ENCODE measurements at places on chromosomes 5 and 9.

GRCh38 chr5:81782811-81783210 lies 31.9 kb upstream of the SSBP2 start:
- no peak for DNase-seq

GRCh38 chr5:156120777-156121176 lies 206.2 kb upstream of the SGCD start:
- DNase-seq, result no peak

GRCh38 chr5:6194906-6195612 lies 183.3 kb downstream of the MED10 start:
- DNase-seq, result no peak

GRCh38 chr5:112628214-112628980 lies 109.3 kb upstream of the APC start:
- no peak for DNase-seq

DNA sequence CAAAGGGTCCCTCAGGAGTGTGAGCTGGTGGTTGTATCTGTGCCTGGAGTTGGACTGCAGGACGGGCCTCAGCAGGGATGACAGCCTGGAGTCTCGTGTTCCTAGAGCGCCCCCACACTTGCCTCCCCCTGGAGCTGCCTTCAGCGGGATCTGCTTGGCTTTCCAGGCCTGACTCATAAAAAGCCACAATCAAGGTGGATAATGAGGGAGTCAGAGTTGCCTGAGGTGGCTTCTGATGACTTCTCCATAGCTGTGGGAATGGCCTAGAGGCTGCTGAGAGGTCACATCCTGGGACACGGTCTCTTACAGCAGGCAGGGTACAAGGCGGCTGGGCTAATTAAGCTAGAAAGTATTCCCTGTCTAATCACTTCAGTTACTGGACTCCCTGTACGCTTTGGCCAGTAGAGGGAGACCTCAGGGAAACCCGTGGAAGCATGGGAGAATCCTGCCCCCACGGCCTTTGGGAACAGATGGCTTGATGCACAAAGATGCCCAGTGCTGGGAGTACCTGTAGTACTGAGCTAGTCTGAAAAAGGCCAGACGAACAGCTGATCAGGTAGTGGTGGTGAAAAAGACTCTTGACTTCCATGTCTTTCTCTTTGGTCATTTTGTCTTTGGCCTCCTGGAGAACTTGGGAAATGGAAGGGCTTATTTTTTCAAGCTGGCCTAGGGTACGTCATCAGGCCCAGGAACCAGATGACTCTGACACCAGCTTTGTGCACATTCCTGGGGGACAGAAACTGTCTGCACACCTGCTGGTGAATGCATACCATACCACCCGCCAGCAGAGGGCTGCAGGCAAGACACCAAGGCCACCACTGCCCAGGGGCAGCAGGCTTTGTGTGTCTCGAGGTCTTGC lies 16.1 kb upstream of the FRRS1L start:
- DNase-seq, result no peak

DNA sequence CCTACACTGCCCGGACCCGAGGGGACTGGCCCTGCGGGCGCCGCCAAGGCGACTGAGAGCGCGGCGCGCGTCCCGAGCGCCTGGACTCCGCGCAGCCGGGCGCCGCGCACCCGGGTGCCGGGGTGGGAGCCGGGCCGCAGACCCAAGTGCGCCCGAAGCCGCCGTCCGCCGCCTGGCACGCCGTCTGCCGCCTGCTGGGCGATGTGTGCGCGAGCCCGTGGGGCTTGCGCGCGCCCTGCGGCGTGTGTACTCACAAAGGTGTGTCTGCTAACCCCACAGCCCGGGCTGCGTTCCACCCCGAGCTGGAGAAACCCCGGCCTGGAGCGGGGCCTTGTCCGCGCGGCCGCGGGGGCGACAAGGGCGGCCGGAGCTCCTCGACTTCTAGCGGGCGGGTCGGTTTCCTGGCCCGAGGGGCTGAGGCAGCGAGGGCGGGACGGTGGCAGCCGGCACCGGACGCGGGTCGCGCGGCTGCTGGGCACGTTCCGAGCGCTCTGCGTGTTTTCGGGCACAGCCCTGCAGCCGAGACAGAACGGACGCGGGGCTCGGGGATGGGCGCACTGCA lies 1.1 kb upstream of the ZSWIM6 start:
- peak; percentile 69 for DNase-seq

- DNase-seq, result no peak
Measured at GRCh38 chr9:3571500-3571899, 45.7 kb upstream of the RFX3 start.

- no peak for DNase-seq
Measured at GRCh38 chr9:92381775-92382174, 22.6 kb downstream of the OGN start.

- DNase-seq, result no peak
Measured at GRCh38 chr5:167886196-167886595, 405.2 kb upstream of the WWC1 start.

GRCh38 chr9:83012168-83012921 lies 50.6 kb downstream of the RASEF start:
- no peak for DNase-seq

- DNase-seq, result no peak
Measured at GRCh38 chr5:7537573-7537972, 141.6 kb downstream of the ADCY2 start.

DNA sequence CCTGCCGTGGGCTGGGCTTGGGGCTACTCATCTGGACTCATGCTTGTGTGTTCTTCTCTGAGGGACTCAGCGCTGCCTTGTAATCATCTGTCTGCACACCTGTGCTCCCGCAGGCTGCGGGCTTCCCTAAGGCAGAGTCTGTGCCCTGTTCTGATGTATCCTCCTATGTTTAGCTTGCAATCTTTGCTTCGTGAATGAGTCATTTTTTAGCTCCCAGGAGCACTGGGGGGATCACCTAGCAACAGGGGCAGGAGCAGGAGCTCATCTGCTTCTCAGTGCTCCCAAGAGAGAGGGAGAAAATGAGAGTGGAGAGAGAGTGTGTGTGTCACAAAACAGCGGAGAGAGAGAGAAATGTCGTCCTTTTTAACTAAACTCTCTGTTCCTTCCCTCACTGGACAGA lies 202.4 kb upstream of the ZNF618 start:
- DNase-seq, result no peak

- no peak for DNase-seq
Measured at GRCh38 chr5:158886086-158886485, 213.6 kb downstream of the EBF1 start.

DNA sequence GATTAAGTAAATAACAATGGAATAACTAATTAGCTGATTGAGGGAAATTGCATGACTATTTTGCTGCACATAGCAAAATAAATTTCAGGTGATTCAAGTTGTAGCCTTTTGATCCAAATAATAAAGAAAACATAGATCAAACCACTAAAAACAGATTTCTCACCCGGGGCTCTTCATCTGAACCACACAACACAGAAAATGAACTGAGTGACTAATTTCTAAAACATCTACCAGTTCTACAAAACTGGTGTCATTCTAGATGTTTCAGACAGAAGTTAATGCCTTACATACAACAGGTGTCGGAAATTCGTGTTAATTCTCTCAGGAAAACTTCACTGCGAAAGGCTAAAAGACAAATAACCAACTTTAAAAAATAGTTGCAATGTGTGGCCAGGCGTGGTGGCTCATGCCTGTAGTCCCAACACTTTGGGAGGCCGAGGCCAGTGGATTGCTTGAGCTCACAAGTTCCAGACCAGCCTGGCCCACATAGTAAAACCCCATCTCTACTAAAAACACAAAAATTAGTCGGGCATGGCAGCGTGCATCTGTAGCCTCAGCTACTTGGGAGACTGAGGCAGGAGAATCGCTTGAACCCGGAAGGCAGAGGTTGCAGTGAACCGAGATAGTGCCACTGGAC lies 6.9 kb downstream of the PROP1 start:
- no peak for DNase-seq

- no peak for DNase-seq
Measured at GRCh38 chr9:126822873-126823272, 18.0 kb downstream of the ZBTB43 start.

- no peak for DNase-seq
Measured at GRCh38 chr5:117380316-117380715, 805.7 kb upstream of the SEMA6A start.

GRCh38 chr5:43036856-43037635 lies 3.1 kb downstream of the ANXA2R start:
- DNase-seq, result no peak

- DNase-seq, result no peak
Measured at GRCh38 chr5:1526190-1526631, 2.5 kb upstream of the LPCAT1 start.

DNA sequence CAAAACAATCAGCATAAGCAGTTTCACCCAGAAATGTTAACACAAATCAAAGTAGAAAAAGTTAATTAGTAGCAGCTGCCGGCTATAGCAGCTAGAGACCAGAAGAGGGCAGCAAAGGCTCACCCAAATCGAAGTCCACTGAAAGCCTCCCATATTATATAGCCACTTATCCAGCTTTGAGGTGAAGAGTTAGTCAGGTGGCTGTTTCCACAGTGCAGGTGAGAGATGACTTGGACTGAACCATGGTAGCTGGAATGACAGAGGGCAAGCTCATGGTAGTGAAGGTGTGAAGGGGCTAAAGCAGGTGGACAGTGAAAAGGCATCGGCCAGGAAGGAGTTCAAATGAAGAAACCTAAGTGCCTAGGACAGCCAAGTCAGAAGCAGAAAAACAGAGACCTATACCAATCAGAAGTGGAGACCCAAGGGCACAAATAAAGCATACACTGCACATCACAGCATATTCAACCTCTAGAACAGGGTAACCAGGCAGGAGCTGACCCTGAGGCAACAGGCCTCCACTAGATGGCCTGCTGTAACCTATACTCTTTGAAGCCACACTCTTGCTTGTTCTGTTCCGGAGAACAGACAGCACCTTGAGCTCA lies 7.2 kb upstream of the RNF38 start:
- DNase-seq, result peak; percentile 26

DNA sequence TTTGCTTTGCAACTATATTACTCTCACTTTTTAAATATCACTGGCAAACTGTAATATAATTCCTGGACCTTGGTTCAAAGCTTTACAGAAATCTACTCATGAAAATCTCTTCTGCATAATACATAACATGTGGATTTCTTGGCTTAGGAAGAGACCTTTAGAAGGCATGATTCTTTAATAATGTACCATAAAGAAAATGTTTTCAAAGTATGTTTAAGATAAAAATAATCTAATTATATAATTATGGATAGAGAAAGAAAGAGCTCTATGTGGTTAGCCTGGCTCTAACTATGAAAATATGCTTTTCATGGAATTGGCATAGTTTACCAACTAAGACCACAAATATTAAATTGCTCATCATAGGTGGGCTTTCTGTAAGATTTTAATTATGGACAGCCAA lies 817.8 kb downstream of the TLE1 start:
- DNase-seq, result no peak

DNA sequence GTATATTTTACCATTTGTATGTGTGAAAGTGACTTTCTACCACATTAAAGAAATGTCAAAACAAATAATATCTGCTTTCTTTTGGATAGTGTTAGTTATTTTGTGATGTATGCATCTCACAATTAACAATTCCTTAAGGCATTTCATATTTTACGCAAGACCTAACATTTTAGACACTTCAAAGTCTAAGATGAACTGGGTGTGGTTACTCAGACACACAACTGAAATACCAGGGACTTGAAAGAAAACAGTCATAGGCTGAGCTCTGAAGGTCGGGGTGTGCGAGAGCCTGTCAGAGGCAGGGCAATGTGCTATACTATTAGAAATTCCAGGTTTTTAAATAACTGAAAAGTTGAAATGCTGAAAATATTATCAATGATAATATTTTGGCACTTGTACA lies 44.5 kb upstream of the ZNF622 start:
- no peak for DNase-seq

GRCh38 chr5:1804001-1804690 lies 2.9 kb downstream of the NDUFS6 start:
- no peak for DNase-seq

- DNase-seq, result no peak
Measured at GRCh38 chr5:126097876-126098275, 325.3 kb upstream of the GRAMD2B start.

DNA sequence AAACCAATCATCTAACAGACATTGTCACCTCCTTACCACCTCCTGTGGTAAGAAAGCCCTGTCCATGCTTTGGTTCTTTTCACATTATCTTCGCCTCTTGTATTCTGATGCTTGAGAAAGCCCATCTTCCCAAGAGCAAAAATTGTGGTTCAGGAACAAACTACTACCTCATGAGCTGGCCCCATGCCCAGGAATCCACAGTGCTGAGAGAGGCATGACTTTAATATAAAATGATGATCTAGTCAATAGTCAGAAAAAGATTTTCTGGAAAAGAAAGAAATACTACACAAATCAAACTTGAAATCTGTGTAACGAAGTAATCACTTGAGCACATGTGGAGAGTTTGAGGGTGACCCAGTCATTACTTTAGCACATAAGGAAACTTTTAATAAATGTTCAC lies 94.7 kb downstream of the FGF10 start:
- DNase-seq, result no peak

DNA sequence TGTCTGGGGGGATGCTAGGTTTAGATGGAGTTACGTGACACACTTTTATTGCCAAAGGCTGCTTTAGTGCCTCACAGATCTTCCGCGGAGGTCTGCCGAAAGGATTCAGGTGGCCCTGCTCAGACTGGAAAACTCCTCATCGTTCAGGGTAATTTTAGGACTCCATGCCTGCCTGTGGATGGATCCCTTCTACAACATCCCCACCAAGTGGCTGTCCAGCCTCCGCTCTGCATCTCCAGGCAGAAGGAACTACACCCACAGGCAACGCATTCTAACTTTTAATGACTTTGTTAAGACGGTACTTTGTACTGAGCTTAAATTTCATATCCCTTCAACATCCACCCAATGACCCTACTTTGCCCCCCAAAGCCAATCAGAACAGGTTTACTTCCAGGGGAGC lies 29.4 kb downstream of the ATPSCKMT start:
- DNase-seq, result no peak

DNA sequence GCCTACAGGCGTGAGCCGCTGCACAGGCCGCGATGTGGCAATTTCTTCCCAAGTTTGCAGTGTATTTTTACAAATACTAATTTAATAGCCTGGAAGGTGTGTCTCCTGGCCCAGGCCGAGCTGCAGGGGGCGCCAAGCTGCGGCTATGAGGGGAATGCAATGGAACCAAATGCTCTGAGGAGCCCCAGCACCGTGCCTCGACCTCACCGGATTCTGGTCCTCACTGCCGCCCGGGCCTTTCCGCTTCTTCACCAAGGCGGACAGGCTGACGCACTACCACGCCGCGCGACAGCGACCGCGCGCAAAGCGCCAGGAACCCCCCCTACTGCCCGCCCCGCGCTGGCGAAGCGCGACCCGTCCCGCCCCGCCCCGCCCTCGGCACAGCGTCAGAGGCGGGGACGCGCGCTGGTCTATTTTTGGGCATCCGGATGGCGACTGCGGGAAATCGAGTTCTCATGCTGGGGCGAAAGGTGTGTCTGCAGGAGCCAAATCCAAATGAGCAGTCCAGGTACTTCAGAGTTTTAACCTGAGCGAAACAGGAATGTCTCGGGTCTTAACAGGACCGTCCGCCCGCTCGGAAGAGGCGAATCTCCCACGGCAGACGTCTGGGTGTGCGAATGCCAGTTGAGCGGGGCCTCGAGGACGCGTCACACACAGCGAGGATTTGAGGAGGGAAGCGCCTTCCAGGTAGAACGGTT lies 31.7 kb upstream of the PRXL2C start:
- peak; percentile 69 for DNase-seq

- no peak for DNase-seq
Measured at GRCh38 chr5:1875281-1875842, 7.4 kb downstream of the IRX4 start.

GRCh38 chr9:87212605-87213021 lies 265.3 kb upstream of the GAS1 start:
- no peak for DNase-seq

GRCh38 chr9:34496149-34496712 lies 26.6 kb downstream of the ENHO start:
- DNase-seq, result no peak
